ENCODE measurements at places on chromosomes 6 and 20.

DNA sequence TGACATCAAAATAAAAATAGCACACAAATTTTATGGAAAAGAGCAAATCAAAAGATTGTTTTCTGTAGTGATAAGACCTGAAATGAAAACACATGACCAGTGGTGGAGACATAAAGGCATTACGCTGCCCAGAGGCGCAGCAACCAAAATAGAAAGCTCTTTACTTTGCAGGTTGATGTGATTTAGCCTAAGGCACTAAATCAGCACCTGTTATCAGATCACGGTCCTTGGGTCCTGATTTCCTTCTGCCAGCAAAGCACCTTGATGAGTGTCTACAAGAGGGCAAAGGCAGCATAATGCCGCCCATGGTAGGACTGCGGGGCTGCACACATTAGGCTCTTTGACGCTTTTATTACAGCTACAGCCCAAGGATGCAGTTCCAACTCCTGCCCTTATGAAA lies 19.3 kb upstream of the RAMACL start:
- DNase-seq, result no peak

DNA sequence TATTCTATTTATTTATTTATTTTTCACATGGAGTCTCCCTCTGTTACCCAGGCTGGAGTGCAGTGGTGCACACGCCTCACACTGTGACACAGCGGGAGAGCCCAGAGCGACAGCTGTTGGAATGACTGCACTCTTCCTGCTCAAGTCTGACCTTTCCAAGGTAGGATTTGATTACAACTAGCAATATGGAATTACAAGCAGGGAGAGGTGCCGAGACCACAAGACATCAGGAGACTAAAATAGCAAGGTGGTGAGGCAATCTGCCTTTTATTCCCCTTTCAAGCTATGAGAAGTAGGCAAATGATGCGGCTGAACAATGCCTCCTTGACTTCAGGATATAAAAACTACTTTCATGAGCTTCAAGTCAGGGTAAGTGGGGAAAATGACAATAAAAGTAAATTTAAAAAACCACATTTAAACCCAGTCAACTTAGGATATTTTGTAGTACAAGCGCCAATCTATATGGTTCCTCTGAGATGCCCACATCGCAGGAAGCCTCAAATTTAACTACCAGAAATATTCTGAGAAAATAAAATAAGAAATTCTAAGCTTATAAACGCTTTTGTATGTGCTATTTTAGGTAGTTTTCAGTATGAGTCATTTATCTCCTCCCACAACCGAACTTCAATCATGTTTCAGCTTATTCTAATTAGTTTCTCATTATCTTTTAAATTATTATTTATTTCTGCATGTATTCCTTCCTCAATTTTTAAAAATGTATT lies 146.9 kb upstream of the SGK1 start:
- DNase-seq, result no peak

DNA sequence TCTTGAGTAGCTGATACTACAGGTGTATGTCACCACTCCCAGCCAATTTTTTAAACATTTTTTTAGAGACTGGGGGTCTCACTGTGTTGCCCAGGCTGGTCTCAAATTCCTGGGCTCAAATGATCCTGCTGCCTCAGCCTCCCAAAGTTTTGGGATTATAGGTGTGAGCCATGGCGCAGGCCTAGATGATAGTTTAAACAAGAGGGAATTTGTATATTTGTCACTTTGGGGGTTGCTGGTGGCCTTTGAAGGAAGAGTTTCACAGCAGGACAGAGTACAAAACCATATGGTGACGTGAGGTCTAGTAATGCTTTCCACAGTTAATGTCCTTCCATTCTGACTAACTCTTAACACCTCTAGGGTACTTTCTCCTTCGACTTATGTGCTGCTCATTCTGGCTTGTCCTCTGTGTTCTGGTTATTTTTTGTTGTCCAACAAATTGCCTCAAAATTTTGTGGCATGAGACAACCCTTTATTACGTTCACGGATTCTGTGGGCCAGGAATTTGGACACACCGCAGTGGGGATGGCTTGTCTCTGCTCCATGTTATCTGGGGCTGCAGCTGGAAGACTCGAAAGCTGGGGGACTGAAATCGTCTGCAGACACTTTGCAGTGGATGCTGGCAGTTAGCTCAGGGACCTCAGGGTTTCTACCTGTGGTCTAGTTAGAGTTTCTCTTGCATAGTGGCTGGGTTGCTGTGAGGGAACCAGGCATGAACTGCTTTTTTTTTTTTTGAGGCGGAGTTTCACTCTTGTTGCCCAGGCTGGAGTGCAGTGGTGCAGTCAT lies 23.0 kb upstream of the IER3 start:
- DNase-seq, result no peak

- DNase-seq, result no peak
Observed at GRCh38 chr20:17334932-17335331, 108.1 kb downstream of the PCSK2 start.

DNA sequence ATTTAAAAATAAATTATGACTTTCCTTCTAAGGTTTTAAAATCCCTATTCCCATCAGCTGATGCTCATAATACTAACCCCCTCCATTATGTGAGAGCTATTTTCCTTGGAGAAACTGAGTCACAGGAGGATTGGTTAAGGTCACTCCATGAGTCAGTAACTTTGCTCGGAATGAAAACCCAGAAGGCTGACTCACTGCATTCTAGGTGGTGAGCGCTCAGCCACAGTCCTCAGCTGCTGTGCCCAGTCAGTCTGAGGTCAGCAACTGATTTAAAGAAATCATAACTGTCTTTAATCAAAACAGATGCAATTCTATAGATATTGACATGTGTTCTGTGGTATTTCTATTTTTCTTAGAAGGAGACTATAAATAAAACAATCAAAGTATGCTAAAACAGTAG lies 359.2 kb downstream of the GJA1 start:
- no peak for DNase-seq

DNA sequence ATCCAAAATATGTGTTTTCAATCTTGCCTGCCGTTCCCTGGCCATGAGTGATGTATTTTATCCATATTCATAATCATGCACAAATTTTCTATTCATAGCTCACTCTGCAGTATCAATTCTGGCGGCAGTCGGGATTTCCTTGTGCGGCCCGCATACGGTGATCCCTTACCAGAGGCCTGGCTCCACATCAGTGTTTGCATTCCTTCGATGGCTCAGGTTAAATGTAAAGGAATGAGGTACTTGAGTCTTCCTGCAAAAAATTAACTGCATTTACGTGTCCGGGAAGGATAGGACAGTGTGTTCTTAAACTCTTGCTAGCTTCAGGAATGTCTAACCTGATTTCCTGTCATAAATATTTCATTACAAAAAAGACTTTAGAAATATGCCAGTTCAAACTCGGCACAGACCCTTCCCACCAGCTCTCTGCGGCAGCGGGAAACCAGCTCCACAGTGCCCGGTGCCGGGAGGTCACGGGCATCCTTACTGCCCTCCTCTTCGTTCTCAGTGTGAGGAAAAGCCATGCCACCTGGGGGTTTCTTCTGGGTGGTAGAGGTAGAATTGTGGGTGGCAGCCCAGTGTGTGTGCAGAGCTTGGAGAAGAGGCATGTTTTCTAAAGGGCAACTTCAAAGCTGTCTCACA lies 154.5 kb downstream of the MOXD1 start:
- DNase-seq, result no peak

DNA sequence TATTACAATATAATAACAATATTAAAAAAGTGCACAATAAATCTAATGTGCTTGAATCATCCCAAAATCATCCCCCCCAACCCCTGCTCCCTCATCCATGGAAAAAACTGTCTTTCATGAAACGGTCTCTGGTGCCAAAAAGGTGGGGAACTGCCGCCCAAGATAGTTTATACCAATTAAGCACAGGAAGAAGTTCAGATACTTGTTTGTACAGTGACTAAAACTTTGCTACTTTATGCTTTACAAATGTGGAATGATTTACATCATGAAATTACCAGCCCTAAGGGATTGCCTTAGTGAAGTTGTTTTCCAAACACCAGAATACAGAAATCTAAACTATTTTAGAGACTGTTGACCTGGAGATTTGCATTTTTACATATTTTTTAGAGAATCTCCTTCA lies 175.6 kb downstream of the TRIM27 start:
- DNase-seq, result no peak

- no peak for DNase-seq
Observed at GRCh38 chr6:95292011-95292410, 285.3 kb upstream of the MANEA start.

DNA sequence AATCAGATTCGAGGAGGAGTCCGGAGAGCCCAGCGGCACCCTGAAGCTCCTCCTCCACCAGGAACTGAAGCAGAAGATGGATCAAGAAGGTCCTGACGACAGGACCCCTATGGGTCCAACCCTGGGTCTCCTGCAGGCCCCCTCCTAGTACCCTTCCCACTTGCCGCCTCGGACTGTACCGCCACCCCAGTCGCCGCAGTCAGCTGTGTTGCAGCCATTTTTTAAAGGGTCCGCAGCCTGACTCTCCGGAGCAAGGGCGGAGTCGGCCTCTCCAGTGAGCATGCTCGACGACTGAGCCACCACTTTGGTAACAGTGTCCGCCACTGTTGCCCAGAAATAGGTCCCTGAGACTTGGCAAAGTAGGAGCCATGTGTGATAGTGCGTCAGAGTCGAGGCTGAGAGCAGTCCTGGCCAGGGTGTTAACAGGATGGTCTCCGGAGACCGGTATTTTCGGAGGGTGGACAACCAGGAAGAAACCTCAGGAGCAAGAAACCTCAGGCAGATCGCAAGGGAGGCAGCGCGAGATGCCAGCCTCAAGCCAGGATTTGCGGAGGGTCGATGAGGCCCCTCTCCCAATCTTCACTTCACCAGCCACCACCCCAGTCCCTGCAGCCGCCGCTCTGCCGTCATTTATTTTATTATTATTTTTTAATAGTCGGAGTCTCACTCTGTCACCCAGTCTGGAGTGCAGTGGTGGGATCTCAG lies 294.6 kb upstream of the ZNF337 start:
- no peak for DNase-seq

DNA sequence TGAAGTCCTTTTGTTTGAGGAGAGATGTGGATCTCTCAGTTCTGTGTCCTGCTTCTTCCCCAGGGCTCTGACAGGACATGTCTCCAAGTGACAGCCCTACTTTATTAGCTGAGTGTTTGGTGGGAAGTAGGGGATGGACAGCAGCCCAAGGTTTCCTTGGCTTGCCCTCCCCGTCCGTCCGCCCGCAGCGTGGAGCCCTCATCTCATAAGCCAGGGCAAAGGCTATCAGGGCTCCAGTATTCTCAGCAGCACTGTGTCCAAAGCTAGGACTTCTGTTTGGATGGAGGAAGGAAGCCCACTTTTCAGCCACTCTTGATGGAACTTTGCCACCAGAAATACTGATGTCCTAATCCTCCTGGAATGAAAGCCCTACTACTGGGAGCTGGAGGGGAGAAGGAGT lies 13.6 kb downstream of the CDC5L start:
- DNase-seq, result no peak

DNA sequence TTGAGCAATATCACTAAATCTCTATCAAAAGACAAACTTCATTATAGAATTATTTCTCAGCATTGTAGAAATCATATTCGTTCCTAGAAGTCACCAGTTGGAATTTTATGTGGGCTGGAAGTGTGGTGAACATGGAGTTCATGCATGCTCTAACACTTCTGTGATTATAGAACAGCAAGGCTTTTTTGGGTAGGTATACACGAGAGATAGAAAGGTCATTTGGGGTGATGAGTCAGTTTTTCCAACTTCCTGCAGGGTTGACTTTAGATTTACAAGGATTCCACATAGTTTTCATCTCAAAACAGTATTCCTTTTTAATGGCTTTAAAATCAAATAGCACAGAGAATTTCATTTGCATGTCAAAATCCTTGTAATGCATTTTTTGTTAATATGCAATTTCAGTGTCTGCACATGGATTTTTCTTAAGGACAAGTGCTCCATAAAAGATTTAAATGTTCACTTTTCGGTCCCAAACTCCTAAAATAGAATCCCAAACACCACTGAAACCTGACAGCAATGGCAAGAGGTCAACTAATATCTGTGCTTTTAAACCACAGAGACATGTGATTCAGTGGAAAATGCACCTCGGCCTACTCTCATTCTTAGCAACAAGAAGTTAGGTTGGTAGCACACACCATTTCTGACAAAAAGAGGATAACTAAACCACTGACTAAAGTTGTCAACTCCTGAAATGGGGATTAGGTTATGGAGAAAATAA lies 211.0 kb downstream of the MOXD1 start:
- DNase-seq, result no peak

GRCh38 chr6:138454981-138455706 lies 44.1 kb downstream of the NHSL1 start:
- peak; percentile 41 for DNase-seq

- no peak for DNase-seq
Observed at GRCh38 chr6:34149452-34149810, 3.5 kb upstream of the GRM4 start.

DNA sequence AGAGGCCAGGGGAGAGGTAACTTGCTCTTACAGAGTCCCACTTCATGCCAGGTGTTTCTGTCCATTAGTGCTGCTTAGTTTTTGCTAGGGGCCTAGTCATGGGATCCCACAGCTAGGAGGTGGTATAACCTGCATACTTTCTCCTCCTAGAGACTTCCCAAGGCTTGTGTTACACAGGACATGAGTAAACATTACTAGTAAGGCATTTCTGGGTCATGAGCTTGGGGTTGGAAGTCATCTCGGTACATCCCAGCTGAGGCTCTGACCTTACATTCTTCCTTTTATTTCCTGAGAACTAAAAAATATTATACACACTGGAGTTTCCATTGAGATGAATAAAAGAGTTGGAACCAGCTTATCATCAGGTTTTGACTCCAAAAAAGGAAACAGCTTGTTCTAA lies 20.9 kb upstream of the PNPLA1 start:
- DNase-seq, result no peak

DNA sequence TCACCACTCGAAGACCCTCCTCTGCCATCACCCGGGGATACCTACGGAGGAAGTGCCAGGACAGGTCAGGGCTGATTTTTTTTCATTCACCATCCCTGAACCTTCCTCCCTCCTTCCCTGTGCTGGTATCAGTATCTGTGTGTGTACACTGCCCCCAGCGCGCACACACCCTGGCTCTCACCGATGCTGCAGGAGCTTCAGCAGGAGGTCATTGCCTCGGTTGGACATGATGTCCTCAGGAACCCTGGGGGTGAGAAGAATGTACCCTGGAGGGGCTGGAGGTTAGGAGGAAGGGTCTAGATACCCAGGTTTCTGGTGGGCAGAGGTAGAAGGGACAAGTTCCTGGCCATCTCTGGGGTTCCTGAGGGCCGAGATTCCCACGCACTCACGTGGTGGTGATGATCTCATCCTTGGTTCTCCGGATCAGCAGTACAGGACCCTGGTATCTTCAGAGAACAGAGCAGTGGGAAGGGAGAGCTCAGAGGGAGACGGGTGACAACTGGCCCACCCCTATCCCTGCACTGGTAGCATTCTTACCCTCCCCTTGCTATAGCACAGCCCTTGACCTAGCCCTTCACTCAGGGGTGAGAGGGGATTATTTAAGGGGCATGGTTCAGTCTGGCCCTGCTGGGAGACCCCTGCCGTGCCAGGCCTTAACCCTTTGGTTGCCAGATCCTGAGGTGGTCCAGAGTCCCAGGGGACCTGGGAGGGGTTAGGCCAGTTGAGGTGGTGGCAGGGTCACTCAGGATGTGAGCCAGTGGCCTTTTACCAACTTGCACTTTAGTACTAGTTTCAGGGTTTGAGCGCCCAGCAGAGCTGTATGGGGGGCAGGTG lies 7.2 kb upstream of the LY6G5C start:
- DNase-seq, result no peak

DNA sequence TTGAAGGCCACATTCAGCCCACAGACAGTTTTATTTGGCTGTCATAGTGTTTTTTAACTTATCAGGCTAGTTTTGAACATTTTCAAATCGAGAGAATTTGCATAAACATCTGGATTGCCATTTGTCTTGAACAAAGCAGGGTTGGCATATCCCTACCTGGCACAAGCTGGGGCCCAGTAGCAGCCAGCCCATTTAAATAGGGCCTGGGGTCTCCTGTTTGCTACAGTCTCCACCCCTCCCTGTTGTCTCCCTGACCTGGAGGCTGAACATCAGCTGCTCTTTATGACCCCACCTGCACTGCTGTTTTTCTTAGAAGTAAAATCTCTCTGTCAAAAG lies 10.5 kb downstream of the BCAS4 start:
- no peak for DNase-seq

All from central memory CD8-positive, alpha-beta T cell (primary cell).